AG10803 (cell line): ENCODE measurements at places on chromosomes 6 and 20.

DNA sequence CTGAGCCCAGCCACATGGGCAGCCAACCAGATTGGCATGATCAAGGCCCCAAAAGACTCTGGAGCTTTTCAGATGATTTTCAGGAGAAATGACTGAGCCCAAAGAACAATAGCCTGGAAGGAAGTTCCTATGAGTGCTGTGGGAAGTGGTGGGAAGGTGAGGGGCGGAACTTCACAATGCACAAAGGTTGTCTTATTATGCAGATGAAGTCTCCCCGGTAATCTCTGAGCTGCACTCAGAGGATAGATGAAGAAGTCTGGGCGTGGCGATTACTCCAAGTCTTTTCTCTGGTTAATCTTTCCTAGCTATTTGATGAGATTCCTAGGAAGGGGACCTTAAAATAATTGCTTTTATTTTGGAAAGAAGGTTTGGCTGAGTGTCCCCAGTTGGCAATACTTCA is 36.9 kb downstream of the LBP start:
- DNase-seq = no peak

DNA sequence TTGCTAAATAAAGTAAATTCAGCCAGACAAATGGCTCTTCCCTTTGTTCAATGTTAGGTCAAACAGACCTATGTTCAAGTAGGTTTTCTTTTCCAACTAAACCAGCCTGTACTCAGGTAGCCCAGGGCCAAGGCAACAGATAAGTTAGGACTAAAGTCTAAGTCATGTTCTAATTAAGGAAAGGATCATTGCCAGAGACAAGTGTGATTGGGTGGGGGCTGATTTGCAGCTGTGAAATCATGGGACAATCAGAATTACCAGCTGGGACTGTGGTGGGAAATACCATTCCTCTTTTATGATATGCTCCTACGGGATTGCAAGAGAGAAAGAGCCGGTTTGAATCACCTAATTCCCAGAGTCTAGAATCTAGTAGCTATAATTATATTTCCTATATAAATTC is 4.2 kb upstream of the FBXO30 start:
- DNase-seq = no peak

- DNase-seq = no peak
Measured at GRCh38 chr20:47040506-47041125, 146.0 kb downstream of the EYA2 start.

GRCh38 chr6:45608252-45608913 is 230.6 kb upstream of the SUPT3H start:
- DNase-seq = peak; percentile 56

- no peak for DNase-seq
Measured at GRCh38 chr6:14016935-14017625, 92.3 kb downstream of the RNF182 start.

DNA sequence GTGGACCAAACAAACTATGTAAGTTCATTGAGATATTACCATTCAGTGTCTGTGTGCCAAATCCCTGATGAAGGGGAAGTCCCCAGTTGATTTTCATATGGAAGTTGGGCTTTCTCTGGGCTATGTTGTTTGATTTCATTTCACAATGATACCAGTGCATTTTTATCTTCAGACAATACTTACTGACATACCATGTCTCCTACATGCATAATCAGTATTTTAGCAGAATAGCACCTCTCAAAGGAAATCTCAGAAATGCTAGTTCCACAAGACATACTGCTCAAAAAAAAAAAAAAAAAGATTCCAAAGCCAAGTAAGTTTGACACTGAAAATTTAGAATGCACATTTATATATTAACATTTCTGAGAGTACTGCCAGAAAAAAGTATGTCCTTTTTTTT is 168.8 kb upstream of the RNF217 start:
- DNase-seq = no peak

DNA sequence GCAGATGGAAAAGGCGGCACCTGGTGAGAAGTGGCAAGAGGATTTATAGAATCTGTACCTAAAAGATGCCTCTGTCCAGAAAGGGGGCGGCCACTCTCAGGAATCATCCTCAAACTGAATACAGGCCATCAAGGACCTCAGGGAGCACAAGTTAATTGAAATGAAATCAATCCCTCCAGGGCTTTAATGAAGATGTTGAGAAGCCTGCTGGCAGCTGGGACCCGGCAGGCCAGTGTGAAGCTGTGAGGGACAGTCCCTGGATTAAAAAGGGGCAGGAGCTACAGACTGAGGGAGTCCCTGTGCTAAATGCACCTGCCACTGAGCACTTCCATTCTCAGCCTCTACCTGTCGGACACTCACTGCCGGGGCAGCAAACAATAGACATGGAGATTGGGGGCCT is 107.7 kb upstream of the GGTLC1 start:
- no peak for DNase-seq

- no peak for DNase-seq
Measured at GRCh38 chr6:88683734-88684133, 279.7 kb downstream of the RNGTT start.

GRCh38 chr6:48691420-48691819 is 580.4 kb upstream of the PTCHD4 start:
- DNase-seq = no peak

- no peak for DNase-seq
Measured at GRCh38 chr6:57069228-57069627, 20.8 kb upstream of the ZNF451 start.

- DNase-seq = peak; percentile 62
Measured at GRCh38 chr20:30811885-30812671, 445.4 kb upstream of the DEFB115 start.

GRCh38 chr6:158231551-158232315 is 63.6 kb downstream of the GTF2H5 start:
- DNase-seq = peak; percentile 66

DNA sequence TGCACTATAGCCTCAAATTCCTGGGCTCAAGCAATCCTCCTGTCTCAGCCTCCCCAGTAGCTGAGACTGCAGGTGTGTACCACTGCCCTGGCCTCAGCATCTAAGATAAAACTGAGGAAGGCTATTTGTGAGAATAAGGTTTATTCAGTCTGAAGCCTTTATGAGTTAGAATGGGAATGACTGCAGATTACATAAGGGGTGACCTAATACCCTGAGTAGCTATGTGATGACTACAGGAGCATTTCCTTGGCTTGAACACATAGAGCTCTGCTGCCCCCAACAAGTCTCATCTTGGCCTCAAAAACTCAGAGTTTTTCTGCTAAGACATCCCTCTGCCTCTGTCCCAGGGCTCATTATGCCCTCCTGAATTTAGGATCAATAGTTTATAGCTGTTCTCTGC is 7.6 kb downstream of the GSS start:
- DNase-seq = peak; percentile 87

- DNase-seq = no peak
Measured at GRCh38 chr6:96613291-96613999, 50.5 kb downstream of the FHL5 start.

- no peak for DNase-seq
Measured at GRCh38 chr6:81130969-81131368, 621.5 kb downstream of the TENT5A start.

GRCh38 chr6:129645830-129646579 is 64.0 kb downstream of the ARHGAP18 start:
- DNase-seq = no peak

GRCh38 chr6:14692208-14692607 is 553.7 kb upstream of the JARID2 start:
- no peak for DNase-seq

DNA sequence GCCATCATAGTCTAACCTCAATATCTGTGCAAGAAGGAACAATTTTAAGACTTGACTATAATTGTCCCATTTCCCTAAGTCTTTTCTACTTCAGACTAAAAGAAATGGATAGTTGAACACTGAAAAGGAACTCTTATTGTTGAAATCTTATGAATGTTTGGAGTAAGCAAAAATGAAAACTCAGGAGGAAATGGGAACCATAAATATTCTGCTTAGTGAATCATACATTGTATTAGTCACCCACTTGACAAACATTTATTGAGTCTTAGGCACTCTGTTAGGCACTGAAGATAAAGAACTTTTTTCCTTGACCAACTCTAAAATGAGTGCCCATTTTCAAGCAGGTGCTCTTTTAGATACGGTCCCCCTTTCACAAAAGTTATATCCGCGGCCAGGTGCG is 8.7 kb downstream of the CCDC170 start:
- DNase-seq = peak; percentile 36

DNA sequence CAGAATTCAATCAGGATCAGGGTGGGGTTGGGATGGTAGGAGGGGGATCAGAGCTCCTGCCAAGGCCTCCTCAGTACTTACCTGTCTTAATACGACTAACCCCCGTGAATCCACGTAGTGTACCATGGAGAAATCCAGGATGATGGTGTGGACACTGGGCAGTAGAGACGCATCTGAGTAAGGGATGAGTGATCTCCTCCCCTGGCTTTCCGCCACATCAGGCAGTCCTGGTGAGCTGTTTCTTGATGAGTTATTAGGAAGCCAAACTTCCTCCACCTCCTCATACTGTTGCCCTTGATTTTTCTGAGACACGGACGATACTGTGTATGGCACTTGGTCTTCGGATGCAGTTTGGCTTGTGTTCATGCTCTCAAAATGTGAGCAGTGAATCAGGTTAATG is 34.2 kb upstream of the SRPK1 start:
- no peak for DNase-seq

DNA sequence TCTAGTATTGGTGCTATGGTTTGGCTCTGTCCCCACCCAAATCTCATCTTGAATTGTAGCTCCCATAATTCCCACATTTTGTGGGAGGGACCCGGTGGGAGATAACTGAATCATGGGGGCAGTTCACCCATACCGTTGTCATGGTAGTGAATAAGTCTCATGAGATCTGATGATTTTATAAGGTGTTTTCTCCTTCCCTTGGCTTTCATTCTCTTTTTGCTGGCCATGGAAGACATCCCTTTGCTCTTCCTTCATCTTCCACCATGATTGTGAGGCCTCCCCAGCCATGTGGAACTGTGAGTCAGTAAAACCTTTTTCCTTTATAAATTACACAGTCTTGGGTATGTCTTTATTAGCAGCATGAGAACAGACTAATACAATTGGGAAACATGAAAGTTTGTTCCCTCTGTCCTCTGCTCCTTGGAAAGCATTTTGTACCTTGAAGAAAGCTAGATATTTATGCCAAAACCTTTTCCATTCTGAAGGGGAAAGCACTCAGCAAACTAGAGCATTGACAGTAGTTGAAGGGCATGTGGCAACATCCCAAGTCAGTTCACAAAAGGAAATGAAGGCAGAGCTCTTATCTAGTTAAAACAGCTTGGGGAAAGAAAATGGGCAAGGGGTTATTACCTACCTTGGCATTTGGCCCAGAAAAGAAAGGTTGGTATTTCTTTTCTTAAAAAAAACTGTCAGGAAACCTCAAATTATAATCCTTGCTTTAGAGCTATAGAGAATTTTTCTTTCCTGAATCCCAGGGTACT is 10.7 kb upstream of the TNFAIP3 start:
- DNase-seq = no peak

DNA sequence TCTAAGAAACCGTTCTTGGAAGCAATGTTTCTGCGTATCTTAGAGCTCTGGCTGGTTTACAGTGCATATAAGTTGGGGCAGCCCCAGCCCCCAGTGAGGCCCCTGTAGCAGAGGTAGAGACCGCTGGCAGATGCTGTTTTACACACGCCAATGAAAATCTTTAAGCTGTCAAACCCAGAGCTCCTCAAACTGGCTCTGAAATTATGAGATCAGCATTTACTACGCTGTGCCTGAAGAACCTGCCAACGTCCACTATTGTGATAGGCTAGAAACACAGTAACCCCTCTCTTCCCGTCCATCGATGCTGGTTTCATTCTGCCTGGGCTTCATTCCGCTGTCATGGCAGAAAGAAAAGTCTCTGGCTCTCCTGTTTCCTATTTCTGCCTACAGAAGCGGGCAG is 160.6 kb downstream of the SMOC2 start:
- DNase-seq = no peak

DNA sequence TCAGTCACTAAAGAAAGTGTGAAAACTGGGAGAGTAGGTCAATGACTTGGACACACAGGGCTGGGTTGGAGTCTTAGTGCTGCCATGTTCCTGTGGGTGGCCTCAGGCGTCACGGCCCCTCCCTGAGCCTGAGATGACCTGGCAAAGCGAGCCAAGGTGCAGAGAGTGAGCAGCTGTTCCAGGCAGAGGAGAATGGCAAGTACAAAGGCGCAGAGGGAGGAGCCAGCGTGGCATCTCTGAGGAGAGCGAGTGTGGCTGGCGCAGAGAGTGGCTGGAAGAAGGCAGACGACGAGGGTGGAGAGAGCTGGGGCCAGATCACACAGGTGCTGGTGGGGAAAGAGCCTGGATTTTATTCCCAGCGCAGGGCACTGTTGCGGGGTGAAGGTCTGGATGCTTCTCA is 20.6 kb upstream of the CHMP4B start:
- no peak for DNase-seq

GRCh38 chr6:28537509-28538140 is 11.9 kb downstream of the GPX5 start:
- no peak for DNase-seq

DNA sequence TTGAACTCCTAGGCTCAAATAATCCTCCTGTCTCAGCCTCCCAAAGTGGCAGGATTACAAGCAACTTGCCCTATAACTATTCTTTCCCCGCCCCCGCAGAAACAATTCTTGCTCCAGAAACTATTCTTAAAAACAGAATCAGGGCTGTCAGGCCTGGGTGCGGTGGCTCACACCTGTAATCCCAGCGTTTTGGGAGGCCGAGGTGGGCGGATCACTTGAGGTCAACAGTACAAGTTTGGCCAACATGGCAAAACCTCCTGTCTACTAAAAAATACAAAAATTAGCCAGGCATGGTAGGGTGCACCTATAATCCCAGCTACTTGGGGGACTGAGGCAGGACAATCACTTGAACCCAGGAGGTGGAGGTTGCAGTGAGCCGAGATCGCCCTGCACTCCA is 31.2 kb downstream of the SAMHD1 start:
- no peak for DNase-seq

DNA sequence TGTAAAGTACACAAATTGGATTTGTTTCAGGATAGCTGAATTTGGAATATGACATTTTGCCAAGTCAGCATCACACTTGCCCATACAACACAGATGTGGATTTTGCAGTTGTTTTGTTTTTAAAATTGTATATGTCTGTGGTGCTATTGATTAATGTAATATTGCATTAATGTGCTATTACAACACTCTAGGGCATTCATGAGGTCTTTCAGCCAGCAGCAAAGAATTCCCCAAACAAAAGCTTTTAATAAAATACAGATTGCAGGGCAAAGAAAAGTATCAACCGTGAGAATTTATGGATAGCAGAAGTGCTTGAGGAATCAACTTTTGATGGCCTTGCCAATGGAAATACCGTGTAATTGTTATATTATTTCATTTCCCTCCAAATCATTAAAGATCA is 144.9 kb downstream of the AIG1 start:
- DNase-seq = peak; percentile 76

GRCh38 chr6:34513646-34514045 is 42.5 kb downstream of the SPDEF start:
- no peak for DNase-seq
